NCI-H2081 (cell line): ENCODE measurements at places on chromosomes 1 and 21.
A peak's percentile ranks its signal among the peaks of the same experiment; 100 is the strongest.

DNA sequence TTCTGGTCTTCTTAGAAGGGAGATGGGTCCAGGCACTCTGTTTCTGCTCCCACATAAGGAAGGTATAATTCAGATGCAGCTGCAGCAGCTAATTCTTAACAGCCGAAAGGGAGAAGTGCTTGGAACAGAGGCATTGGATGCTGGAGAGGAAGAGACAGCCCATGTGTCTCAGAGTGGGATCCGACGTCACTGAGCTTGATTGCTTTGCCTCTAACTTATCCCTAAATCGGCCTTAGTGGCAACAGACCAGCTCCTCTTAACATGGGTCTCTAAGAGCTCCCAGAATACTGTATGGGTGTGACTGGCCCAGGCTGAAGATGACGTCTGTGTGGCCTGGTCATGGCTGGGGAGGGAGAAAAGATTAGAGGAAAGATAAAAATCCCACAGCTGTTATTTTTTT is 40.7 kb upstream of the KCND3 start:
- DNase-seq: no peak

DNA sequence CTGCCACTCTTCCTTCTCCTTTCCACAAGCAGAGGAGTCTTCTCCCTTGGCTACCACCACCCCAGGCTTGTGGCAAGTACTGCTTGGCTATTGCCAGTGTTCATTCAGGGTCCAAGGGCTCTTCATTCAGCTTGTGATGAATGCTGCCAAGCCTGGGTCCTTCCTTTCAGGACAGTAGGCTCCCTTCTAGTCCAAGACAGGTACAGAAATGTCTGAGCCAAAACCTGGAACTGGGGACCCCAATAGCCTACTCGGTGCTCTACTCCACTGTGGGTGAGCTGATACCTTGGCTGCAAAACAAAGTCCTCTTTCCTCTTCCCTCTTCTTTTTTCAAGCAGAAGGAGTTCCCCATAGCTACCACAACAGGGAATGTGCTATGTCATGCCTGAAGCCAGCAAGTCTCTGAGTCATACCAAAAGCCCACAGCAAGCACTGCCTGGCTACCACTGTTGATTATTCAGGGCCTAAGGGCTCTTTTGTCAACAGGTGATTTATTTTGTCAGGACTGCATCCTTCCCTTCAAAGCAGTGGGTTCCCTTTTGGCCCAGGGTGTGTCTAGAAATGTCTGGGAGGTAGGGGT is 268.9 kb downstream of the HHAT start:
- no peak for DNase-seq

DNA sequence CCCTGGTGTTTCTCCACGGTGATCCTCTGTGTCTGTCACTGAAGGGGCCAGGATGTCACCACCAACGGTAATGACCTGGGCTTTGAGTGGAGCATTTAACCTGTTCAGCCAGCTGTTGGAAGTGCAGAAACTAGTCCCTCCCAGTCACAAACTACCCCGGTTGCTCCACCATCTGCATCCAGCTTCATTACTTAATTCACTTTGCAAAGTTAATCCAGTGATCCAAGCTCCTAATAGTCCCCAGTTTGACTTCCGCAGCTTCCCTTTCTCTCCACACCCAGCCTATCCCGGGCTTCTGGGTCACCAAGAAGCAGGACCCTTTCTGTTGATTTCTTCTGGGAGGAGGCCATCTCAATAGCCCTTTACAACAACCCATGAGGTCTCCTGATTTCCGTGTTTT is 63.5 kb downstream of the MDM4 start:
- no peak for DNase-seq

DNA sequence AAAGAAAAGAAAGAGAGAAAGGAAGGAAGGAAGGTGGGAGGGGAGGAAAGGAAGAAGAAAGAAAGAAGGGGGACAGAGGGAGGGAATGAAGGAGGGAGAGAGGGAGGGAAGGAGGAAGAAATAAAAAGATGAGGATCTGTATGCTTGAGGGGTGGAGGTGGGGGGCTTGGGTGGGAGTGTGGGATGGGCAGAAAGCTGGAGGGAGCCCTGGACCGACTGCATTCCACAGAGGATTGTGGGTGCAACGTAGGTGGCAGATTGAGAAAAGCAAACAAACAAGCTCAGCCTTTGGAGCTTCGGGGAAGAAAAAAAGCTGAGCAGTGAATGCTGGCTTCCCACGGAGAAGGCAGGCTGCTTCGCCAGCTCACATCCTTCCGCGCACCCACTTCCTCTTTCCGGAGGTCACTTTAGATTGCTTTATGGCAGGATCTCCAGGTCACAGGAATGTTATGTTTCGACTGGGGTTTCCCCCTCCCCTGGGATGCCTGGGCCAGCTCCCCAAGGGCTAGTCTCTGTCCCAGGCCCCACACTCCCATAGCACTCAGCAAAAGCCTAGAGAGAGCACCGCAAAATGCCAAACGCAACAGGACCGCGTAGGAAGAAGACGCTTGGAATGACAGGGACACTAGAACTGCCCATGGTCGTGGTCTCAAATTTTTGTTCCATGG is 20.7 kb upstream of the LGALS8 start:
- DNase-seq: peak; percentile 19

- no peak for DNase-seq
These were observed 11.7 kb upstream of the S100A11 start for GRCh38 chr1:152048416-152049009.

DNA sequence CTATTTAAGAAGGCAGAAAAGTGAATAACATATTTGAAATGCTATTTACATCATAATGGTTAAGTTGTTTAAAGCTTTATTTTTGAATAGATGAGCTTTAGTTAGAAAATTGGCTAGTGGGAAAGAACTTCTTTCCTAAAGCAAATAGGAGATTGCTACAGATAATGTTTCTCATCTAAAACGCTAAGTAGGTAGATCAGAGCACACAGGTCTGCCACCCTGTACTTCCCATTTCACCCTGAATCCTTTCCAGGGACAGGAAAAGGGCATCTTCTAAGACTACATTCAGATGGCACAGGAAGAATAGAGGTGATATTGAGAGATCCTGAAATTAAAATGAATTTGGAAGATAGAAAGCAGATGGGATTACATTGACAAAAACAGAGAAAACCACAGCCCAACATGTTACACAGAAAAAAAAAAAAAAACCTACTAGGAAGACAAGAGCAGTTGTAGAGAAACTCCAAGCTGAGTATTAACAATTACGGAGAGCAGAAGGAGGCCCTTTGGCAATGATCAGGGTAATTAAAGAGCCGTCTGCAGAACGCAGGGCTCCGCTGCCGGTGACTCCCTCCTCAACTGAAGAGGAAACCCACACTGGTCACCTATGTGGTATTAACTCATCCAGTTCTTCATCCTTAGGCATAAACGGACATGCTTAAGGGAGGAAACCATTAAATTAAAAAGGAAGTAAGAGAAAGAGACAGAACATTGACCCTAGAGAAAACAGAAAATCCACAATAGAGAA is 53.6 kb upstream of the MAP10 start:
- no peak for DNase-seq

DNA sequence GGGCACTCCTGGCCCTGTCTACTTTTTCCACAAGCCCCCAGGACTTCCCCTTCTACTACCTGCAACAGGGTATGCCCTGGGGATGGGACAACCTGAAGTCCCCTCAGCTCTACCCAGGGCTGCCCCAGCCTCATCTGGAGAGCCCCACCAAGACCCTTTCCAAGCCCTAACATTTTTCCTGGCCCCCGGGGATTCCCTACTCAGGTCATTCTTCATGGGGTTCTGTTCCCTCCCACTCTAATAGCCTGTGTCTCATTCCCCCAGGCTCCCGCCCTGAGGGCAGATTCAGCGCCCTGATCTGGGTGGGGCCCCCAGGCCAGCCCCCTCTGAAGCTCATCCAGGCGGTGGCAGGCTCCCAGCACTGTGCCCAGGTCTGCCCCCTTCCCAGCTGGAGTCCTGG is 9.6 kb downstream of the EXTL1 start:
- no peak for DNase-seq
